ENCODE measurements at places on chromosomes 16 and 17.
A peak's percentile ranks its signal among the peaks of the same experiment; 100 is the strongest.

DNA sequence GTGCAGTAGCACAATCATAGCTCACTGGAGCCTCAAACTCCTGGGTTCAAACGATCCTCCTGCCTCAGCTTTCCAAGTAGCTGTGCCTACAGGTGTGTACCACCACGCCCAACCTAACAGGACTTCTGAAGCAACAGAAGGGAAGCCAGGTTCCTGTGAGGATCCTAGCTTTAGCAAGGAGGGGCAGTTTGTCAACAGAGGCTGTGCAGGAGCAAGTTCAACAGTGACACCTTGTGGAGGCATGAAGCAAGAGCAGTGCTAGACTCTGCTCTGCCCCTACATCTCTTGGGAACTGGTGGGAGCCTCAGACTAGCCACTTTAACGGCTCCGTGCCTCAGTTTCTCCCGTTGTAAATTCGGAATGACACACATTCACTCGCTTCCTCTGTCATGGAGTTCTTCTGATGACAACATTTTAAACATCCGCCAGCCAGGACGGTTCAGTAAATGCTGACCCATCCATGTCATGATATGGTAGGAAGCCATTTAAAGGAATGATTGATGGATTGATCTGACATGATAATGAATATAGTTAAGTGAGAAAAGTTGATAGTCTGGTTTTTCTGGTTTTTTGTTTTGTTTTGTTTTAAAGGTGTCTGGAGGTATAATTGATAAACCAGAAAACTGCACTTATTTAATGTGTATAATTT is 218.7 kb downstream of the MRTFB start:
- DNase-seq = peak; percentile 23

- DNase-seq = no peak
Observed at GRCh38 chr16:66658143-66658859, 38.2 kb downstream of the CMTM4 start.

DNA sequence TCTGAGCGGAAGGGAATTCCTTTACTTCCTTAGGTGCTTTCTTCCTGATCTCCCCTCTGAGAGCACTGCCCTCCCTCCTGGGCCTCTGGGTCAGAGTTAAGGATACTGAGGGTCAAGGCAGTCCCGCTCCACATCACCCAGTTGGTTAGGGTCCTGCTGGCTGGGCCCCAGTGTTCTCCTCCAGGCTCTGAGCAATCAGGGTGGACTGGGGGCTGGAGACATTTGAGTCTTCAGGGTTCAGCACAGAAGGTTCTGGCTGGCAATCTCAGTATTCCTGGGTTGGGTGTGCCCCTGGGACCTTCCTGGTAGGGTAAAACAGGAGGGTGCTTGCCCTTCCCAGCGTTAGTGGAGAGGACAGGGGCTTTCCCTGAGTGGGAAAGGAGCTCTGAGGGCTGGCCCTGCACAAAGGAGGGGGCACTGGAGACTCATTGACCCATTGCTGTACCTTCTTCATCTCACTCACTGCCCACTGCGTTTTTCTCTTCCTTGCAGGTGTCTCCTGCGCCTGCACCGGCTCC is 448 bp downstream of the MT1M start:
- DNase-seq = no peak

GRCh38 chr17:73319766-73320165 is 8.0 kb upstream of the CDC42EP4 start:
- DNase-seq = no peak

Data from fibroblast of skin of scalp (primary cell).